ENCODE measurements at places on chromosomes 1 and 21. TPM values are rescaled to one million over a fixed set of nuclear protein-coding genes. Genes with fewer than 3 reads are reported as not detected.

Gene CD247
- total RNA-seq = not detected

Gene GCSAML
- total RNA-seq = not detected

GRCh38 chr1:160548960-160549664, 26.1 kb upstream of the SLAMF6 start:
- no peaks in the 10 kb centered on the region for H3K36me3 ChIP-seq
- H3K27me3 ChIP-seq = no peaks in the 10 kb centered on the region
- H3K27ac ChIP-seq = no peak overlapping the region
- no peak overlapping the region for H3K4me3 ChIP-seq
- no peaks in the 10 kb centered on the region for H3K4me1 ChIP-seq

DNA sequence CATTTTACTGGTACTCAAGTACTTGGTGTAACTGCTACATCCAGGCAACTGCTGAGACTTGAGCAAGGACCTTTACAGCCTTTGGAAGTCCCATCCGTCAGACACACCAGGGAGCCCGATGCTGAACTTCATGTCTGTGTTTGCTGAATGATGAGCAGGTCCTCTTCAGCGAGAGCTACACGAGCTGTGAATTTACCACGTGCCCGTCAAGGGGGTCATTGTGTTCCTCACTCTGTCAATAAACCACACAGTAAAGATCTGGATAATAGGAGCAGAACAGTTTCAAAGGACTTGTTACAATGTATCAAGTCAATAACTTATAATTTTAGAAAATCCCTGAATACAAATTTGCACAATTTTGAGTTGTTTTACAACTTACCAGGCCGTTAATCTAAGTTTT, 427.2 kb downstream of the KIF26B start:
- no peaks in the 10 kb centered on the region for H3K36me3 ChIP-seq
- H3K27me3 ChIP-seq = no peaks in the 10 kb centered on the region
- no peak for DNase-seq
- no peak overlapping the region for H3K4me3 ChIP-seq
- no peak overlapping the region for H3K27ac ChIP-seq

DNA sequence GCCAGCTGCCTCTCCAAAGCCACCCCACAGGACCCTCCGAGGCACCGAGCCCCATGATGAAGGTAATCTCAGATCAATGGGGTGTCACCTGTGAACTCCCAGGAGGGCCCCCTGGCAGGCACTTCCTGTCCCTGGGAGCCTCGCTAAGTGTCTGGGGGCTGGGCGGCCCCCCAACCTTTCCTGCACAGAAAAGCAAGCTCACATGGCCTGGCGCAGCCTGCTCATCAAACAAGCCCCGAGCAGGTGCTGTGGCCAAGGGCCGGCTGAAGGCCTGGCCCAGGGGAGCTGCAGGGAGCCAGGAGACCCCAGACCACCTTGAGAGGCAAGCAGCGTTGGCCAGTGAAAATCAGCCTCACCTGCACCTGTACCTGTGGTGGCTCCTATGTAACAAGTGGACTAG, 2.9 kb downstream of the RIPK4 start:
- H3K36me3 ChIP-seq = no peaks in the 10 kb centered on the region
- DNase-seq = no peak
- peaks cover 49% of the 10 kb centered on the region for H3K27me3 ChIP-seq
- peaks cover 34% of the 10 kb centered on the region for H3K4me1 ChIP-seq
- no peak overlapping the region for H3K4me3 ChIP-seq

DNA sequence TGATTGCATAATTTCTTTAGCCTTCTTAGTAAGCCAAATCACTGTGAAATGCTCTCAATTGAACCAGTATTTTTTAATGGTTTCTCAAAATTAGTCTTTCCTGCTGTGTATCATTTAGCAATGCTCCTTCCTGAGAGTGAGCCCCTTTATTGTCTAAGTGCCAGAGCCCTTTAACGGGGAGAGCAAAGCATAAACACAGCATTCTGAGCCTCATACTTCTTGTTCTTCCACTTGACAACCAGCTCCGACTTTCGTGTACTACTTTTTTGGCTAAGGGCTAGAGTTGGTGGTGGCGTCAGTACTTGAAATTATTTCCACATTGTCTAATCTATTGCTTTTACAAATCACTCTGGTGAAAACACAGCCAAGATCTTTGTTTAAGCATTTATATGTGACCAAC, 299.0 kb downstream of the TPR start:
- DNase-seq = no peak
- H3K27ac ChIP-seq = no peak overlapping the region
- no peak overlapping the region for H3K4me3 ChIP-seq
- no peaks in the 10 kb centered on the region for H3K36me3 ChIP-seq

All from osteoblast (primary cell).